Stimulated activated CD4-positive, alpha-beta T cell treated with anti-CD3 and anti-CD28 coated beads, Interleukin-1b, Interleukin-23, amount 100 ng/mL, for 24 hours (primary cell): ENCODE measurements at places on chromosomes 2 and 18.
A peak's percentile ranks its signal among the peaks of the same experiment; 100 is the strongest.

DNA sequence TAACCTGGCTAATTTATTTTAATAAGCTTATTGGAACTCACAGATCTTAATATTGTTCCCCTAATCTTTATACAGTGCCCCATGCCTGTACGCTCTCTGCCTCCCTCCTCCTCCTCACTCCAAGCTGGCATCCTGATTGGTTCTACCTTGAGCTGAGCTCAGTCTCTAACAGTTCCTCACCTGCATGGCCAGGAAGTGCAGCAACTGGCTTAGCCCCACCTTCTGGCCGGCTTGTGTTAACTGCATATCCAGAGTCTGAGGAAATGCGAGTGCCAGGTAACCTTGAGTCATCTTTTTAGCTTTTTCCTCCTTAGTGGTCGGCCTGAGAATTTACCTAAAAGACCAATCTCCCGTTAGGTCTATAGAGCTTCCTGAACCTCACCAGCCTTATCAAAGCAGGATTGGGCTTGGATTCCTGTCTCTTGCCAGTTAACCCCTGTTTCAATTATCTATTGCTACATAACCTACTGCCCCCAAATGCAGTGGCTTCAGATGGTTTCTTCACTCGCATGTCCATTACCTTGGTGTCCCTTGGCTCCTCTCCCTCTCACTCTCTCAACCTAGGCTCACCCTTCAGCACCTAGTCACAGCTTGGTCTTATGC is 89.5 kb upstream of the STK39 start:
- peak; percentile 27 for DNase-seq

- DNase-seq: no peak
Observed at GRCh38 chr2:142858961-142859360, 18.5 kb upstream of the KYNU start.

DNA sequence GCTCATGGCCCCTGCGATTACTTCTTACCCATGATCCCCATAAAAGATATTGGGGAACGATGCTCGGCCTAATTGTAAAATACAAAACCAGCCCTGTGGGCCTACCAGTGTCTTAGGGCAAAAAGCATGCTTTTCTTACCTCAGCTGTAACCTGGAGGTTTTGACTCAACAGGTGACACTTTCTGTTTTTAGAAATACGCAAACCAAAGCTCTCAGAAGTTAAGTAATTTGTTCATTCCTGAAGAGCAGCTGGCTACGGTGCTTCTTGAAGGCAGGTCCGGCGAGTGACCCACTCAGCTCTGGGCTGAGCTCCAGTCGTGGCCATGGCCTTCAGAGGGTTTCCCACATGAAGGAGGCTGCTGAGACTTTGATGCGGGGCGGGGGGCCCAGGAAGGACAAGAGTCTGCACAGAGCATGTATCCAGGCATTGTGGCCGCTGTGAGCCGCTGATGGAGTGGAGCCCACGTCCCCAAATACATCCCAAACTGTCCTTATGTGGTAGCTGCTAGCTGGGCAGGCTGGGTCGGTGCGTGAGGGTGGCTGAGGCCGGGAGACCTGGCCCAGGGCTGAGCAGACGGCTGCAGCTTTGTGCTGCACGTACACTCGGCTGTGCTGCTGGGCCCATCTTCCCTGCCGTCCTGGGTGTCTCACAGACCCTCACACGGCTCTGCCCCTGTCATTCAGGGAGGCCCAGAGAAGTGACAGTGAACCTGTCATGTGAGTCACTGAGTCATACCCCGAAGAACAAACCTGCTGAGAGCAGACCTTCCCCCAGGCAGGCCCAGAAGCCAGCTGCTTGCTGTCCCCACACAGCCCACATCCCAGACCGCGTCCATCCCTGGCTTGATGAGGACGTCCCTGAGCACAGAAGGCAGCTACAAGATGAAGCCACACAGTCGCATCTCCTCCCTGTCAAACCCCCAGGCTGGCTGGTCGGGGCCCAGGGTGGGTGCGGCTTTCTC is 34.1 kb downstream of the ITGB1BP1 start:
- DNase-seq: no peak

DNA sequence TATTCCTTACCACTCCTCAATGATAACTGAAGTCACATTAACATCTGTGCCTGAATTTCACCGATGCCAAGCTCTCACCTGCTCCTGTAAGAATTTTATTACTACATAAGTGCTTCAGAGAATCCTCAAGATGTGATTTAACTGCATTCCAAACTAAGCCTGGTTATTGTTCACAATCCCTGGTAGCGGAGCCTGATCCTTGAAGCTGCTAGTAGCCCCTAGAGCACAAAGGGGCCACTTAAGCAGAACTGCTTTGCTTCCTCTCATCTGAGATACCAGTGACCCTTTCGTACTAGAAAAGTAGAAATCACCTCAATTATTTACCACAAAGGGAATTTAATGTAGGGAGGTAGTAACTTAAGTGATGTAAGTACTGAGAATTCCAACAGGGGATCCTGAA is 529.6 kb downstream of the CPS1 start:
- no peak for DNase-seq

DNA sequence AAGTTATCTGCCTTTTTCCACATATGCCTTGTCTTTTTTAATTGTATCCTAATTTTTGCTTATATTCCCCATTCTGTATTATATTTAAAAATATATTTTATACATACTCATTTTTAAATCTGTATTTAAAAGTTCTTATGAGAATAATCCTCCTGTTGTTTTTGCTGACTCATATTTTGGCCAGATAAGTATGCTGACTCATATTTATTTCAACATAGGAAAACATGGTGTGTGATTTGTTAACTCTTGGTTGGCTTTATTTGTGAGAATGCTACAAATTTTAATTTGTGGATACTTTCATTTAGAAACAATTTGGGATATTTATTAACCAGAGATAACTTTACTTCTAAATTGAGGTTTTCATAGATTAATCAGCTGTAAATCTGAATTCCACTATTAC is 587.7 kb downstream of the CPS1 start:
- no peak for DNase-seq

- DNase-seq: no peak
Observed at GRCh38 chr2:153394686-153395085, 83.9 kb downstream of the RPRM start.

DNA sequence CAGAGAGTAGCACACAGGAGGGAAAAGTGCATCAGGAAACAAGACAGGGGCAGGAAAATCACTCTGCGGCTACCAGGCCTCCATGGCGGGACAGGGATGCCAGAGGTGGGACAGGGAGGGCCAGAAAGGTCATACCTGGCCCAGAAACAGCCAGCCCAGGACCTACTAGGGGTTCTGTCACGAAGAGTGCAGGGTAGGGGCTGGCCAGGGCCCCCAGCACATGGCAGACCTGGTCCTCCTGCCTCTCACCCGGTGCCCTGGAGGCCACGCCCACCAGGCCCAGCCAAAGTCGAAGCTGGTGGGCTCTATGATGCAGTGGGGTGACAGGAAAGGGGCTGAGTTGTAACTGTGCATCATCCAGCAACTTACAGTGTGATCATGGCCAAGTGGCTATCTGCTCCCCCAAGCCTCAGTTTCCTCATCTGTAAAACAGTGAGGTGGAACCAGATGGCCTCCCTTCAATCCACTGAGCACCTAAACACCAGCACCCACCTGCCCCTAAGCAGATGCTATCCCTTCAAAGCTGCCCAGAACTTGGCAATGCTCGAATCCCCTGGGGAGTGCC is 10.6 kb downstream of the CYP26B1 start:
- no peak for DNase-seq
